Activated CD4-positive, alpha-beta T cell treated with anti-CD3 and anti-CD28 coated beads, Interleukin-2, amount 10 ng/mL, durations not matched to agents 7 days and 5 days (primary cell): ENCODE measurements at places on chromosomes 1 and 21.

GRCh38 chr1:52683367-52683940 lies 14.7 kb downstream of the COA7 start:
- no peak for DNase-seq

GRCh38 chr1:6041432-6042062 lies 4.1 kb upstream of the KCNAB2 start:
- no peak for DNase-seq

DNA sequence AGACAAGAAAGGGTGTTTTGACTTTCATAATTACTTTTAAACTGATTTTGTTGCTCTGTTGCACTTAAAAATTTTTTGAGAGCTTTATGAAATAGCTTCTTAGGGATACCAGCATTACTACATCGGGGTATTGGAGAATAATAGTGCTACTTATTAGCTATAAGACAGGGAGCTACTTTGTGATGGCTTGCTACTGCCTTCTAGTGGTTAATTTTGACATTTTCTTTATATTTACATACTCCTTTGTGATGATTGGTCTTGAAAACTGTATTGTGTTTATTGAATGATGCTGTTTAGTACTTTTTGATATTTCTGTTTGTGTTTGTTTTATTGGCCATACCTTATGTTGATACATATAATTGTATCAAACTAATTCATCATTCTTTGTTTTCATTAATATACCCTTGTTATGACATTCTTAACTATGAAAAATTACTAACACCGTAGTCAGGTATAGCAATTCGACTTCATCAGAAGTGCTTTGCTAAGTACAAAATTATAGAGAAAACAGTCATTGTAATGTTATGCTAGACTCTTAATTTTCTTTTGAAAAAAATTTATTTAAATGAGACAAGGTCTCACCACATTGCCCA lies 85.5 kb downstream of the CLIC4 start:
- DNase-seq, result peak; percentile 17

DNA sequence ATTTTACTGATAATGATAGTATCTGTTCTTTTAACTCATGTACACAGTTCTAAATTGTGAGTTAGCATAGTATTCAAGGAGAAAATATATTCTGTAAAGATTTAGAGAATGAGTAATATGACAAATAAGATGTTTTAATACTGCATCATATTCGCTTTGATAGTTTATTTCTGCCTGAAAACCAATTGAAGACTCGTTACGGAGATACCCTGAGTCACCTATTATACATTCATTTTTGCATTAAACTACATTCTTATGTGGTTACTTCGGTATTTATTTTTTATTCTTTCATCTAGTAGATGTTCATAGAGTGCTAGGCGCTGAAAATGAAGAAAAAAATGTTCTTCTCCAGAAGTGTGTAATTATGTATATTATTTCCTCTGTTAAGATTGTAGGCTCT lies 5.3 kb downstream of the UHMK1 start:
- DNase-seq, result no peak

DNA sequence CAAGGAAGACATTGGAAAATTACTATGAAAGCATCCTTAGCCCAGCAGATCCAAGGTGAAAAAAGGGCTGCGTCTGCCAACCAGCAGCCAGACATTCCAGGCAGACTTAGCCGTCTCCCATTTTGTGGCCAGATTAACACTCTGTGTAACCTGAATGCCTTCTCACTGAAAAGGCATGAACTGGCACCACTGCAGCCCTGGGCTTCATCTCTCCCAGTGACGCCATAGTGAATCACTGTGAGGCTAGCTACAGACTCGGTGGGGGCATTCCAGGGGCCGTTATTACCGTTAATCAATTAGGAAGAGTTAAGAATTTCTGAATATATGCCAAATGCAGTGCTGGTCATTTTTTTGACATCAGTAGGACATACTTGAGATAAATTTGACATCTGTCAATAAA lies 627.4 kb downstream of the LMO4 start:
- no peak for DNase-seq

GRCh38 chr21:46051821-46052675 lies 45.9 kb upstream of the COL6A2 start:
- no peak for DNase-seq

GRCh38 chr21:20334585-20334984 lies 663.6 kb upstream of the NCAM2 start:
- DNase-seq, result no peak

GRCh38 chr21:27380303-27380702 lies 413.4 kb upstream of the ADAMTS5 start:
- no peak for DNase-seq

DNA sequence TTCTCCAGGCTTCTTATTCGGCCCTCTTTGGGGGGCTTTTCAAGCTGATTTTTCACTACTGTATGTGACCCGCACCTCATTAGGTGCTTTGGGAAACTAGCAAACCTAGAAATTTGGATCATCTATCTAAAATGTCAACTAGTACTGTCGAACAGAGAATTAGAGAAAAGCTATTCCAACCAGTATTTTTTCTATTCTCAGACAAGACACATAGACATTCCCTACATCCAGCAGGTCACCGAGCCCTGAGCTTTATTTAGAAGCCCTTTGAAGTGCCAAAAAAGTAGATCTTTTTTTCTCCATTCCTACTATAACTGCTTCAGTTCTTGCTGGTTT lies 310 bp upstream of the SSR2 start:
- no peak for DNase-seq

DNA sequence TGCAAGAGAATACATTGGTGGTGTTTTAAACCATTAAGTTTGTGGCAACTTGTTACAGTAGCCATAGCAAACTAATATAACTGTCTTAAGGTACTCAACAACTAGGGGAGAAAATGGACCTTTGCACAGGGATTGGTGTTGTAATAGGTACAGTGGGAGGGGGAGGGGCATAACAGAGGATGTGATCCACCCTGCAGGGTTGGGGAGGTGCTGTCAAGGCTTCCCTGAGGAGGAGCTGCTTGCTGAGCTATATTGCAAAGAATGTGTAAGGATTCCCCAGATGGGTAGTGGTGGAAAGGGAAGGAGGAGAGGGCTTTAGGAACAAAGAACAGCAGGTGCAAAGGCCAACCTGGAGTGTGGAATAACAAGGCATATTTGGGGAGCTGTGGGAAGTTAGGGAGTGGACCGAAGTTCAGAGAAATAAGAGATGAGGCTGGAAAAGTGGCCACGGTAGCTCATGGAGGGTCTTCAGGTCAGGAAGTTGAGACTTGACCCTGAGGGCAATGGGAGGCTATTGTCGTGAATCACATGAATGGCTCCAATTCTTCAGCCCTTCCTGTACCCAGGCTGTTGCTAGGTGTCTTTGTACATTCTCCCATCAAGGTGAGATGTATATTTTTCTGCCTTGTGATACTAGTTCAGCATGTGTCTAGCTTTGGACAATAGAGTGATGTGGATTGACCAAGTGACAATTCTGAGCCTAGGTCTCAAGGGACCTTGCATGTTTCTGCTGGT lies 168.6 kb upstream of the CSF3R start:
- no peak for DNase-seq

- no peak for DNase-seq
These were observed 61.5 kb upstream of the LYST start for GRCh38 chr1:235928197-235928596.

DNA sequence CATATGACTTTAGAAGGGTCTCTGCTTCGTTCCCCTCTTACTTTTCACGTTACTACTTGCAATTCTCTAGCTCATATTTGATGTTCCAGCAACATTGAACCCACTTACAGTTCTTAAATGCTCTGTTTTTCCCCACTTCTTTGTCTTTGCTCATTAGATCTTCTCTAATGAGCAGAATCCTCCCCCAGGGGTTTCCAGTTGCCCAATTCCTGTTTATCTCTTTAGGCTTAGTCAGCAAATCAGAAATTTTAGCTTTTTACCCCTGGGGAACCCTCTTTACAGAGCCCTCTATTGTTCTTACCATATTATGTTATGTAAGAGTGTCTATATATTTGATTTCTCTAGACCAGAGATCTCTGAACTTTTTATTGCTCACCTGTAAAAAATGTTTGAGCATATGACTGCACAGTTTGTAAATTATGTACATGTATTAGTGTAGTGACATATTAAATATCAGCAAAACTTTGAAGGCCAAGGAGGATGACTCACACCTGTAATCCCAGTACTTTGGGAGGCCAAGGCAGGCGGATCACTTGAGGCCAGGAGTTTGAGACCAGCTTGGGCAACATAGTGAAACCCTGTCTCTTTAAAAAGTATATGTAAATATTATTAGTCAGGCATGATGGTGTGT lies 71.4 kb downstream of the FNBP1L start:
- no peak for DNase-seq

GRCh38 chr21:35924714-35925301 lies 135.5 kb downstream of the SETD4 start:
- no peak for DNase-seq

- DNase-seq, result no peak
These were observed 1.2 kb upstream of the LHX8 start for GRCh38 chr1:75132812-75133619.

GRCh38 chr21:41241341-41241740 lies 73.4 kb downstream of the BACE2 start:
- no peak for DNase-seq

DNA sequence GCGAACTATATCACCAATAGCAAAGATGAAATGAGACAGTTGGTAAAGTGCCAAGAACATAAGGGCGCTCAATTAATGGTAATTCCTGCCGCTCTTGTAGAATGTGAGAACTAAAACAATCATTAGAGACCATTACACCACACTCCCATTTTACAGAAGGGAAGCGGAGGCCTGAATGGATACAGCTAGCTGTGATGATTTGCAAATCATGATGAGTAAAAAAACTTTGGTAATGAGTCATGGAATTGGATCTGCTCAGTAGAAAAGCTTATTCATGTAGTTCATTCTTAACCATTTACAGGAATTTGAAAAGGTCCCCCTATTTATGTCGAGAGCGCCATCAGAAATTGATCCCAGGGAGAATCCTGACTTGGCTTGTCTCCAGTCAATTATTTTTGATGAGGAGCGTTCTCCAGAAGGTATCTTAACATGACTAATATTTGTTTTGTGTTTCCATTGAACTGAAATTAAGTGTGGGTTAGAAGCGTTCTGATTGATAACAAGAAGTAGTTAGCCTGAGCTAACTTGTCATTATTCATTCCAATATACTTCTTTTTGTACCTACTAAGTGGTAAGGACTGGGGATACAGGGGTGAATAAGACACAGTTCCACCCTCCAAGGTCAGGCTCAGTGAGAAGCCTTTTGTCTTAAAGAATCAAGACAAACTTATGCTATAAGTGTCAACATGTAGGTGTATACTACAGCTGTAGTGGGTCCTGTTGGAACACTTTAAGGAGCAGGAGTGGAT lies 812 bp downstream of the TTC4 start:
- no peak for DNase-seq

DNA sequence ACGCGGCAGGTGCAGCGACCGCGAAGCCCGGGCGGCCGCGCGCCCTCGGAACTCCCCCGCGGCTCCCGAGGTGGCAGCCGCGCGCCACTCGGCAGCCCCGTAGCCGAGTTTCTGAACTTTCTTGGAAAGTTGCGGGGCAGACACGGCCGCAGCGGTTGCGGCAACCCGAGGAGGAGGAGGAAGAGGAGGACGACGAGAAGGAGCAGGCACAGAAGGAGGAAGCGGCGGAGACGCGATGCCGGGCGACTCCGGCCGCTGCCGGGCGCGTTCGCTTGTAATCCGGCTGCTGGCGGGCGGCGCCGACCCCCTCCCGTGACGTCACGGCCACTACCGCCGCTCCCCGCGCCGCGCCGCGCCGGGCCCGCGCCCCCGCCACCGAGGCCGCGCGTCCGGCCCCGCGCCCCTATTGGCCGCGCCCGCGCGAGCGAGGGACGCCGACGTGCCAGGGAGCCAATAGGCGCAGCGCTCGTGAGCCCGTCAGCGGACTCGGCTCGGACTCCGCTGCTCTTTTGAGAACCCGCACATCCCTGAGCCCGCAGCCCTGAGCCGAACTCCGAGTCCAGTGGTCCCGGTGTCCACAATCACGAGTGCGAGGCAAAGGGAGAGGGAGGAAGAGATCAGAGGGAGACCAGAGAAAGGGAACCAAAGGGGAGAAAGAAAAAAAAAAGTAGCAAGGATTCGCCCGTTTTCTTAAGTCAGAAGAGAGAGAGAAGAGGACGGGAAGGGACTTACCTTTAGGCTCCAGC lies 736 bp upstream of the BARHL2 start:
- no peak for DNase-seq

- DNase-seq, result peak; percentile 53
These were observed 1.2 kb upstream of the DHRS3 start for GRCh38 chr1:12618965-12619791.

DNA sequence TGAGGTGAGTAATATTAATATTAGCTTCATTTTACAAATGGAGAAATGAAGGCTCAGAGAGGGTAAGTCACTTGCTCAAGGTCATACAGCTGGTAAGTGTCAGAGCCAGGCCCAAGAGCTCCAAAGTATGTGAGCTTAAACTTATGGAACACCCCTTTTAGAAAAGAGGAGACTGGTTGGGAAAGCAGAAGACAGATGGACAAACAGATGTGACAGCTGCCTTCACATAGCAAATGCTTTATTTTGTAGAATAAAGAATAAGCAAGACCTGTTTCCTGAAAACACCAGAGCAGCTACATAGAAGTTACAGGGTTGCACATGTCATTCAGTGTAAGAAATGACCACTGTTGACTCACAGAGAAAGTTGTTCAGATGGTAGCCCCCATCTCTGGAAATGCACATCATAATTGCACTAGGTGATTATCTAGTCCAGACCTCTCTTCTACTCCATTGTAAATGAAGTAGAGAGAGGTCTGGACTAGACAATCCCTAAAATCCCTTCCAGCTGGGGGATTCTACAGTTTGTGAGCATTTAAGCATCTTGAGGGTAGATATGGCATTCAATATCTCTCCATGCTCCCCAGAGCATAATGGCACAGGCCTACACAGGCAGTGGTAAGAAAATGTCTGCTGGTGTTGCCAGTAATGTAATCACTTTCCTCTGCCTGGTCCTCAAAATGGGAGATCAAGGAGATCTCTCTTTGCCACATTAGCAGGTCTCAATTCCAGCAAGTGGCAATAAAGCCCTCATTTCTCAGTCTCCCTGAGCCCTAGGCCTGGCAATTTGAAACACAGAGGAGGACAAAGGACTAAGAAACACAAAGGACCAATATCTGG lies 188.2 kb upstream of the FGGY start:
- no peak for DNase-seq

GRCh38 chr1:8889925-8890785 lies 11.7 kb upstream of the ENO1 start:
- DNase-seq, result no peak
